ENCODE measurements at places on chromosomes 2 and 18.
A peak's percentile ranks its signal among the peaks of the same experiment; 100 is the strongest.

DNA sequence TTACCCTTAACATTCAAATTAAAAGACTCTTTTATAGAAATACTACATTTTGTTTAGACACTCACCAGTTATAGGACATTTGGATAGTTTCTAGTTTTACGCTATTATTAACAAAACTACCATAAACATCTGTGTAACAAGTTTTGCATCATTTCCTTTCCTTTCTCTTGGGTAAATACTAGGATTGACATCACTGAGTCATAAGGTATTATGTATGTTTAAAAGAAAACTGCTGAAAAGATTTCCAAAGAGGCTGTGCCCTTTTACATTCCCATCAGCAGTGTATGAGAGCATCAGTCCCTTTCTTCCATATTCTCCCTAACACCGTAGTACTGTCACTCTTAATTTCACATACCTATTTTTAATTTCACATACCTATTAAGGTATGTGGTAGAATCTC, 130.6 kb downstream of the USP34 start:
- DNase-seq = no peak

- peak; percentile 36 for DNase-seq
Measured at GRCh38 chr2:172701250-172701649, 34.4 kb upstream of the RAPGEF4 start.

DNA sequence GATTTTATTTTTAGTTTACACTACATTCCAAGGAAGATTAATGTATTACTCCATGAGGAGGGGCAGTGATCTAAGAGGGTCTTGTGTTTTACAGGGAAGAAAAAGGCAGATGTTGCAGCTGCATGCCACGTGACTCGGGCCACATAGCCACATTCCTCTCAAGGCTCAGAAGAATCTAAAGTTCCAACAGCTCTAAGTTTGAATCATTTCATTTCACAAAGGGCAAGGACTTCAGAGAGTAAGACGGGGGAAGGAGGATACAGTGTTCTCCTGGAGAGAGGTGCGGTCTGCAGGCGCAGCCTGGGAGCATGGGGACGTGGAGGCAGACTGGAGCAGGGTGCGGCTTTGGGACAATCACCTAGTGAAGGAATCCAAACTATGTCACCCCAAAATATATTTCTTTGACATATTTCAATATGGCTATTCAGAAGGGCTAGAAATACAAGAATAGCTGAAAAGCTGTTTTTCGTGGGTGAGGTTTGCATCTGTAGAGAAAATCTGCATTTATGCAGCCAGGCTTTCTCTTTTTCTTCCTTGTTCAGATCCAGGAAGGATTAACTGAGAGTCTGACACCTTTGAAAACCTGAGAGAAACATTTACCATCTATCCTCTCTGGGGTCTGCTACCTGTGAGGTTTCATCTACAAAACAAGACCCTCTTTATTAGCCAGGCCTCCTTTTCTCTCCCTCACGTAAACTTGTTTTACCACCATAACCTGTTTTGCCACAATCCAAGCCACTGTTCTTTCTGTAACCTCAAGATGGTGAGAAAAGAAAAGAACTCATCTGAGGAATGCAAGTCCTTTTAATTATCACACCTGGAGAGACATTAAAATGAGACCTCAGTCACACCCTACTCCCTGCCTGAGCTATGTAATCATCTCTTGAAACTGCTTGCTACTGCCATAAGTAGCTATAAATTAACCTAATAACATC, 165.1 kb upstream of the NDUFV2 start:
- no peak for DNase-seq

GRCh38 chr2:120105360-120105759, 92.5 kb downstream of the EPB41L5 start:
- DNase-seq = no peak

- DNase-seq = no peak
Measured at GRCh38 chr2:114553027-114553426, 110.6 kb downstream of the DPP10 start.

GRCh38 chr2:221318376-221319130, 253.6 kb downstream of the EPHA4 start:
- DNase-seq = no peak

- DNase-seq = no peak
Measured at GRCh38 chr2:217924346-217924901, 78.4 kb downstream of the TNS1 start.

DNA sequence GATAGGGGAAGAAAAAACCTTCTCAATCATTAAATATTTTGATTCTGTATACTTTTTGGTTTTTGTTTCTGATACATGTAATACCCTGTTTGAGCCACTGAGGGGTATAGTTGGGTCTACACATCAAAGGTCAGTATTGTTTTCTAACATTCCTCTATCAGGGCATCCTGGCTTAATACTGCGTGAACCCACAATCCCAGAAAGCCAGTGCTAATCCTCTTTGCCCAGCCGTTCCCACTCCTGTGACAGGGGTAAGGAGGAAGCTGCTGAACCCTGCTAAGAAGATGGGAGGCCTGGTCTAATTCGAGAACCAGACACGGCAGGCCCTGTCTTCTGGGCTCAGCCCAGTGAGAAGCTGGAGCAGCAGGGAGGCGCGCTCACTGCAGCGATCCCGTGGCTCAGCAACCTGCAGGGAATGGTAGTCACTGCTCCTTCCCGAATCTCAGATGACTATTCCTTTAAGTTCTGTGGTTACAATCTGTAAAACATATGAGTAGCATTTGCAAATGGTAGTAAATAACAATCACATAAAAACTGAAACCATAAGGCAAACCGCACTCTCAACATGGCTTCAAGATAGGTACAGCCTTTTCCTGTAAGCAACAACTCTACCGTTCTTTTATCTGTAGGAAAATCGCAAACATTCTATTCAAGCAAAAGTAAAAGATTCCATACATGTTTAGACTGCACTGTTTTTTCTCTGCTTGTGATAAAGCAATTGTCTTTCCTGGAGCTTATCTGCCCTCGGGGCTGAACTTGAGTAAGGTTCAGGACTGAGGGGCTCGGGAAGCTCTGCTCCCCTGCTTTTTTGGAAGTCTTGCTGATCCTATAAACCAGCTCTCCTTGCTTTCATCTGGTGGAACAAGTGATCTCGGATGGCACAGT, 87.0 kb downstream of the EPB41L3 start:
- peak; percentile 37 for DNase-seq

DNA sequence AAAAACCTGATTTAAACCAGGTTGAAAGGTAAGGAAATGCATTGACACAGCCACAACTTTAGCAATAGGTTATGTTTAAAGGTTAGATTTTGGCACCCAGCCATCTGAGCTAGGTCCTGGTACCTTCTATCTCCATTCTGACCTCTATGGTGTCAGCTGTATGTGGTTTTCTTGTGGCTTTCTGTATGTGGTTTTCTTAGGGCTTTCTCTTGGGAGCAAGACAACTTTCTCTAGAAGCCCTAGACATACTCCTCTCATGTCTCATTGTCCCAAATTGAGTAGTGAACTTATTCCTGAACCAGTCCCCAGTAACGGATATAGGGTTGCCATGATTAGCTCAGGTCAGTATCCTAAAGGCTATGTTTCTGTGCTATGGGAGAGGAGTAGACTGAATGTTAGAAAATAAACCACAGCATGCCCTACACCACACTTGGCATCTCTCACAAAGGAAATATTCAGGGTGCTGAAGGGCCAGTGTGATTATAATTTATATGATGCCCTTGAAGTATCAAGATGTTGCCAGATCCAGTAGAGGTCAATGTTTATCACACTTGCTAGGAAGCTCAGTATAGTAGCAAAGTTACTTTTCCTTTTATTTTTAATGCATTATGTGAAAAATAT, 176.1 kb downstream of the CAPN13 start:
- DNase-seq = peak; percentile 18

DNA sequence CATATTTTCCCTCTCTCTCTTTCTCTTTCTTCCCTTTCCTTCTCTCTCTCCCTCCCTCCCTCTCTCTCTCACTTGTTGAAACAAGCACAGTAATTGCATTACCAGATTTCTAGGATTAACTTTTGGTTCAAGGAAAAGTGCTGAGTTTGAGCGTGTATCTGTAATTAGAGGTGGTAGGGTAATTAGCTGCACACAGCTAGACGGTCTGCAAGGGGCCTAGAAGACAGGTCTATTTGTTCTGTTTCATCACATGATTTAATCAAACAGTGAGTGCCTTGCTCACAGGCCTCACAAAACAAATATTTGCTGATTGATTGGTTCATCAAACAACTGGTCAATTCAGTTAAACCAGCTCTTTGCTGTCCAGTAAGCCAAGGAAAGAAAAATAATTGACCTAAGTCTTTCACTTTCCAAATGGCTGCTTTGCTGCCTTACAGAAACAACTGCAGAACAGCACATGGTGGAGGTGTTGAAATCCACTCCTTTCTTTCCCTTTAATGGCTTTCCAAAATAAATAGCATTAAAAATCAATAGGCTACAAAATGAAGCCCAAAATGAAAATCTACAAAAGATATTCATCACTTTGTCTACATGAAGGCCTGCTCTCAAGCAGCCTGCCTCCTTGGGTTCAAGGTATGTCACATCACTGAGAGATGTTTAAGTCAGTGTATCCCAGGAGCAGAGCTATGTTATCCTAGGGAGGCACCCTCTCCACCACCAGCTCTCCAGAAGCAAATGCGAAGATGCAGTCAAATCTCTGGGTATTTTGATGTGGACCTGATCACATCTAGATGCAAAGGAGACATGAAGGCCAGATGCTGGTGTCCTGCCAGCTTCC, 264.4 kb upstream of the SIX2 start:
- DNase-seq = no peak

DNA sequence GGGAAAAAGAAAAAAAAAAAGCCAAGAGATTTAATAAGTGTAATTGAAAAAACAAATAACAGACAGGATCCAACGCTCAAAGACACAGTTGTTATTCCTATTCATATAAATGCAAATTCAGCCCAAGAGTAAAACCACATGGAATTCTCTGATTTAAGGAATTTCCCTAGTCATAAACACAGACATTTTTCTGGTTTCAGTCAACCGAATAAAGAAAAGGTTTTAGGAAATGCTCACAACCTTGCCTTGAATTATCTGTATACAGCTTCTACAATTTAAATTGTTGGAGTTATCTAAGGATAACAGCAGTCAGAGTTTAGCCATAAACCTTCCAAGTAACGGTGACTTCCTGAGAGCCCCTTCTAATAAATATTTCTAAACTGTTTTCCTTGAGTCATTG, 122.7 kb downstream of the VWC2L start:
- no peak for DNase-seq

GRCh38 chr2:60104514-60105505, 448.6 kb downstream of the BCL11A start:
- DNase-seq = peak; percentile 17

DNA sequence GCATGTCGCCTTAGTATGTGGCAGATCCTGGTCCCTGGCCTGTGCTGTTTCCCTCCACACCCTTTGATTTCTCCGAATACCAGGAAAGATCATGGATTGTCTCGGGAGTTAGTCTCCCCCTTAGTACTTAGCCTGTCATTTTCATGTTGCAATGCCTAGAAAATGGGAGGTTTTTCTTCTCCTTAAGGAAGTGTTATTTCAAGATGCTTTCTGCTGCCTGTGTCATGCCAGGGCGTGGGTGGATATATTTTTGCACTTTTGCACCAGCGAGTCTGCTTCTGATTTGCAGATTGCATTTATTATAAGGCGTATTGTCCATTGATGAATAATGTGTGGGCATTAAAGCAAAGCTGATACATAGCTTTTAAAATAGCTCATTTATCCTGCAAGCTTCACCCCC, 223.5 kb downstream of the NEDD4L start:
- no peak for DNase-seq

- no peak for DNase-seq
Measured at GRCh38 chr2:96524482-96525210, 11.9 kb upstream of the ARID5A start.

GRCh38 chr18:57802213-57803102, 657 bp downstream of the ATP8B1 start:
- DNase-seq = no peak

DNA sequence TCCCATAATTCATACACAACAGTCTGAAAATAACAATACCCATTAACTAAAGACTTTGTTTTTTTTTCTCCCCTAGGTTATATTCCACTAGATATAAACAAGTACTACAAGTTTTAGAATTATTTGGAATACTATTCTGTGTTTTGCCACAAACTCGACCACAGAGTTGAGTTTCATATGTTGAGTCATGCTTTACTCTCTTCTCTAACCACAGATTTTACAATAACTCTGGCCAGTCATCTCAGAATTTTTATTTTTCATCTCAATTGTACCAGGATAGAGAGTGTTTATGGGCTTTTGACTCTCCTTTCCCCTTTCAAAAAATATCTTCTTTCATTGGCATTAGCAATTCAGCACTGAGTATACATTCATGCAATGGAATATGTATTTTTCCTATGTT, 348.7 kb upstream of the GALNT5 start:
- peak; percentile 8 for DNase-seq

DNA sequence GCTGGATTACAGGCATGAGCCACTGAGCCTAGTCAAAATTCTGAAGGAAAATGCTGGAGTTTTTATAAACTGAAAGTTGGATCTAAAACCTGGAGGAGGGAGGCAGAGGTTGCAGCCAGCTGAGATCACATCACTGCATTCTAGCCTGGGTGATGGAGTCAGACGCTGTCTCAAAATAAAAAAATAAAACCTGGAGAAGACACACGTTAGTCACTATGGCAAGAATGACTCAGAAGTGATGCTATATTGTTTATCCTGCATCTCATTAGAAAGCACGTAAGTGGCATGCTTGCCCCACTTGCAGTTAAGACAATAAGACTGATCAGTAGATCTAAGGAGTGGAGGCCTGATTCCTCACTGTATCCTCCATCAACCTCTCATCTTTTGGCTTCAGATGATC, 106.6 kb upstream of the STON1 start:
- DNase-seq = peak; percentile 29

GRCh38 chr2:16130541-16130880, 190.2 kb downstream of the MYCN start:
- no peak for DNase-seq

- no peak for DNase-seq
Measured at GRCh38 chr2:224126003-224126402, 86.9 kb upstream of the SERPINE2 start.

GRCh38 chr2:172811027-172811426, 75.4 kb downstream of the RAPGEF4 start:
- no peak for DNase-seq

DNA sequence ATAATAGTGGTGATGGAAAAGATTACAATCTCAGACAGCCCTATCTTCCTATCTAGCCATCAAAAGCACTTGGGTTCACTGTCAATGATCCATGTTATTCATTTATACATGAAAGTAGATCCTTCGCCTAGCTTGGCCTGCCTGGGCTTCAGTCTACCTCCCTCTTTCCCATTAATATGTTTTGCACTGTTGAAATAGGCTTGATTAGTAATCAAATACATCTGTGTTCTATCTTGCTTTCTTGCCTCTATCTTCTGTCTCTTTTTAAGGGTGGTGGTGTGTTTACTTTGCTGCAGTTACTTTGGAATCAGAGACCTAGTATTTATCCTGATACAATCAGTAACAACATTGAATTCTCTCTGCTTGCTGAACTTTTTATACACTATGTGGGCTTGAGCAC, 521.2 kb downstream of the TNS1 start:
- no peak for DNase-seq

GRCh38 chr2:51881673-51882072, 849.7 kb upstream of the NRXN1 start:
- no peak for DNase-seq

- DNase-seq = no peak
Measured at GRCh38 chr2:172753610-172754009, 18.0 kb downstream of the RAPGEF4 start.
